A375 (cell line): ENCODE measurements at places on chromosomes 2 and 18. TPM values are rescaled to one million over a fixed set of nuclear protein-coding genes. Genes with fewer than 3 reads are reported as not detected.

Gene AUP1
- 161 and 168 TPM in 2 replicates for total RNA-seq

Gene APCDD1
- total RNA-seq: not detected in 2 replicates

Gene G6PC2
- total RNA-seq: not detected in 2 replicates

Gene STPG4
- total RNA-seq: 0.15 and 0.45 TPM in 2 replicates

Gene FOXD4L1
- total RNA-seq: 0.08 and 0.19 TPM in 2 replicates

Gene SERPINB5
- 0.15 and 0.45 TPM in 2 replicates for total RNA-seq

Gene SPATS2L
- 87.9 and 89.2 TPM in 2 replicates for total RNA-seq

Gene SLC4A3
- total RNA-seq: 6.8 and 9.2 TPM in 2 replicates

Gene KCNF1
- not detected in 2 replicates for total RNA-seq

Gene UGT1A6
- not detected in 2 replicates for total RNA-seq

Gene SPDYA
- 0.49 and 1.6 TPM in 2 replicates for total RNA-seq

Gene OSGEPL1
- 9.1 and 11.1 TPM in 2 replicates for total RNA-seq

Gene GAL3ST2
- total RNA-seq: not detected in 2 replicates

Gene TCF7L1
- total RNA-seq: 0.16 TPM in 1 of 2 replicates, not detected in the other

Gene PLGLB1
- total RNA-seq: 0.13 and 1.5 TPM in 2 replicates

Gene FHOD3
- 10.5 and 12.1 TPM in 2 replicates for total RNA-seq
